Germinal center (tissue), 1 donor: ENCODE measurements at places on chromosomes 12 and 14.

DNA sequence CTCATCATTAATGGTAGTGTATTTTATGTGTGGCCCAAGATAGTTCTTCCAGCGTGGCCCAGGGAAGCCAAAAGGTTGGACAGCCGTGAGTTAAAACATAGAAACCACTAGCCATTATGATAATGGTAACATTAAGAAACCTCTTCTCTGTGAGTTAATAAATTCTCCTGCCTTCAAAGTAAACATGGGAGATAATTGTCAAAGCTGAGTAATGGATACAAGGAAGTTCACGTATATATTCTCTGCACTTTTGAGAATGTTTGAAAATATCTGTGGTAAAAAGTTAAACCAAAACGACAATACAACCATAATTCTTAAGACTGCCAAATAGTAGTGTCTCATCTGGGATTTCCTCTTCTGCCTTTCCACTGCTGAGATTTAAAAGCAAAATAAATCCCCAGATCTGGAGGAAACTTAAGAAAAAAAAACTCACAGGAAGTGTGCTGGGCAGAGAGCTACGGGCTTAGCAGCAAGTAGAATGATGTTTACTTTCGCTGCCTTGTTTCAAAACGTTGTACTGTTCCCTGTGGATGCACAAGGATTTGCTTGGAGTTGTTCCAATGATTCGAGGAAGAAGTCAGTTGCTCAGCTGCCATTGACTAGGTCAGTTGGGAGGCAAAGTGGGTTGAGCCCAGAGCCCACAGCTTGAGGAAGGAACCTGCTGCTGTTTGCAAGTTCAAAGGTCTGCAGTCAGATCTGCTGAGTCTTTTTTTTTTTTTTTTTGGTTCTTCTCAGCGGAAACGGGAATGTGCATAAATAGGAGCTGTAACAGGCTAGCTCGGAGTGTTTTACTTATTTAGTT is 1.7 kb downstream of the TPCN1 start:
- DNase-seq: no peak

DNA sequence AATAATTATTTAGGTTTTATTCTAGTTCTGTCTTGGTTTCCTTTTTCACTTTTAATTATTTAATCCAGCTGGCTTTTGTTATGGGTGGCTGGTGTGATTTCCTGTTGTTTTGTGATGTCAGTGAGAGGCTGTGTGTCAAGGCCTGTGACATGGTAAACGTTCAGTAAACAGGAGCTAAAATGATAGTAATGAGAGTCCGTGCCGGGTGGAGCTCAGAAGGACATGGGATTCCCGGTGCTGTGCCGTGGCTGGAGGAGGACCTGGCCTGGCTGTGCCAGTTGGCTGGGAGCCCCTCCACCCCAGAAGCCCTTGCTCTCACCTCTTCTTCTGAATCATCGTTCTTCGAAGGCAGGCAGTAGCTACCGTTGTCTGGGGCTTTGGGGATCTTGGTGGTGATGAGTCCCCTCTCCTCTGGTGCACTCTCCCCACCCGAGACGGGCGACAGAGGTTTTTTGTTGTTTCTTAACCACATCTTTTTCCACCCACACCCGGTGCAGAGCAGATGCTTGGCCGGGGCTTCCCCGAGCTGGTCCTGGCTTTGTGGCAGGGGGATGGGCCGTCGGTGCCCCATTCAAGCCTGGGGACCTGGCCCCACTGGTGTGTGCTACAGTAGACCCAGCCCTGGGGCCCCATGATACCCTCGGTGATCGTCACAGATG is 29.1 kb downstream of the SH2B3 start:
- peak; percentile 38 for DNase-seq

DNA sequence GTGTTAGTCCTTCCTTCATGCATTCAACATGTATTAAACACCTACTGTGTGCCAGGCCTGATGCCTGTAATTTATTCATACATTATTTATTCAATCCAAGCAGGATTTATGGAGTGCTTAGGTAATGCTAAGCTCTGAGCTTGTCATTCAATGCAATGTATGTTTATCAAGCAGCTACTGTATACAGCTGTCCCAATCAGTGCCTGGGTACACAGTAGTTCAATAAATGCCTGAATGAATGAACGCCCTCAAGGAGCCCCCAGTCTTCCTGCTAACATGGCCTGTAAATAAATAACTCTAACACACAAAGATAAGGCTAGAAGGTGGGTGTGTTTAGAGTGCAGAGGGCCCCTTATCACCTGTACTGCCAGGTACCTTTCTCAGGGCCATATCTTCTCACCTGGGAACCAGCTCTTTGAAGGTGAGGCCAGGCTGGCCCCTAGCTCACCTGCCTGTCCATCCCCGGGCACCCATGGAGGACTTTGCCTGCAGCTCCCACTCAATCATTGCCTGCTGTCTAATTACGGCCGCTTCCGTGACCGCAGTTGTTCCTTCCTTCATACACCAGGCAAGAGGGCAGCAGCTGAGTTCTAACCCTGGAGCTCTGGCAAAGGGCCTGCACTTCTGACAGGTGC is 20.0 kb upstream of the KDM2B start:
- no peak for DNase-seq

DNA sequence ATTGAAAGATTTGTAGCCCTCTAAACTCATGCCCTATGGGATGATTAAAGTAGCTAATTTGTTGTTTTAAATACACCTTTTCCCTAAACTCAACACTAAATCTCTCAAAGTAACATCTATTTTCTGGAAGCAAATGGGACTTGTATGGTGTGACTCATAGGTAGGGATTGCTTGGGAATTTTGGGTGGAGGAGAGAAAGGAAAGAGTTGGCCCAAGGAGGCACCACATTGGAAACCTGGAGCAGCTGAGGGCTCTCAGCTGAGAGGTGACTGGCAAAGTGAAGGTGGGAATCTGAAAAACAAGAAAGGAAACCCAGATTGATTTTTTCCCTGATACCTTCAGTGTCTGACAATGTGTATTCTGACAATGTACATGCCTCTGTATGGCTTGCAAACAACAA is 114.8 kb upstream of the PRICKLE1 start:
- DNase-seq: no peak

DNA sequence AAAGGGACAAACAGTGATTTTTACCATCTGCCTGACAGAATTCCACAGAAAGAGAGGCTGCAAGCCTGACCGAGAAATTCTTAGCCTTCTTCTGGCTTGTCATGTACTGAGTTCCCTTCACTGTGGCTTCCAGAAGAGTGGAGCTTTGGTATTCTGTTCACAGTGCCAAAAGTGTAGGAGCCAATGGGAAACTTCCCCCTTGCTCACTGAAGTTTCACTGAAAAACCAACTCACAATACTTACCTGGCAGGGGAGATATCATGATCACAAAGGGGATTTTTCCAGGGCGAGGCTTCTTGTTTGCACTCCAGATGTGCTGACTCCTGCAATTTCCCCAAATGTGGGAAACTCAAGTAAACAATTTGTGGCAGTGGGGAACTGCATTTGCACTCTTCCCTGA is 31.7 kb upstream of the MMP19 start:
- no peak for DNase-seq

GRCh38 chr14:61203081-61203753 is 77.9 kb downstream of the TMEM30B start:
- DNase-seq: no peak

- no peak for DNase-seq
Observed at GRCh38 chr14:53538316-53538881, 385.3 kb upstream of the DDHD1 start.

GRCh38 chr14:65159281-65160062 is 57.2 kb upstream of the MAX start:
- peak; percentile 60 for DNase-seq

GRCh38 chr14:51999084-51999483 is 9.7 kb downstream of the RTRAF start:
- DNase-seq: no peak

GRCh38 chr14:53147208-53147607 is 5.9 kb downstream of the DDHD1 start:
- DNase-seq: peak; percentile 36

GRCh38 chr12:113161415-113162016 is 12.0 kb downstream of the CFAP73 start:
- peak; percentile 94 for DNase-seq

DNA sequence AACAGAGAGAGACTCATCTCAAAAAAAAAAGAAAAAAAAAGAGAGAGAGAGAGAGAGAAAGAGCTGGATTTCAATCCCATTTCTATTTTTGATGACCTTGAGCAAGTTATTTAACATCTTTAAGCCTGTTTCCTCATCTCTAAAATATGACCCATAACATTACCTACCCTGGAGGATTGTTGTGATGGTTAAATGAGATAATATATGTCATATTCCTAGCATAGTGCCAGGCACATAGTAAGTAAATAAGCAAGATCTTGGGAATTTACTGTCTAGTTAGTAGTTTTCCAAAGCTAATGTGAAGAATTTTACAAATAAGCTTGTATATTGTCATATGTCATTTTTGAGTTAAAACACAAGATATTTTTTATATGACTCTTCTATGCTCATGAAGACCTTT is 236.5 kb downstream of the PHLDA1 start:
- DNase-seq: no peak

DNA sequence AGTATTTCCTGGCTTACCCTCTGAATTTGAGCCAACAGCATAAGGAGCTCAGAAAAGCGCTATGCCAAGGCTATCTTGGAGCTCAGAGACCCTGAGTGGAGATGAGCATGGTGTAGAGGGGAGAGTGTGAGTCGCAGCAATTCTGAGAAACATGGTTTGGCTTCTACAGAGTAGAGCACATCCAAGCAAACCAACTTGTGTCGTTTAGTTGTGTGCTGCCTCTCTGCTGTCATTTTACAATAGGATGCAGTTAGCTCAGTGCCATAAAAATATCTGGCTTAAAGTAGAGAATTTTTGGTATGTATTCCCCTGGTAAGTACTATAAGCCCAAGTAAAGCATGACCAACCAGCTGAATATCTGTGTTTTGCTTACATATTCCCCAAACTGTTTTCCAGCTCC is 249.2 kb downstream of the TRHDE start:
- no peak for DNase-seq

DNA sequence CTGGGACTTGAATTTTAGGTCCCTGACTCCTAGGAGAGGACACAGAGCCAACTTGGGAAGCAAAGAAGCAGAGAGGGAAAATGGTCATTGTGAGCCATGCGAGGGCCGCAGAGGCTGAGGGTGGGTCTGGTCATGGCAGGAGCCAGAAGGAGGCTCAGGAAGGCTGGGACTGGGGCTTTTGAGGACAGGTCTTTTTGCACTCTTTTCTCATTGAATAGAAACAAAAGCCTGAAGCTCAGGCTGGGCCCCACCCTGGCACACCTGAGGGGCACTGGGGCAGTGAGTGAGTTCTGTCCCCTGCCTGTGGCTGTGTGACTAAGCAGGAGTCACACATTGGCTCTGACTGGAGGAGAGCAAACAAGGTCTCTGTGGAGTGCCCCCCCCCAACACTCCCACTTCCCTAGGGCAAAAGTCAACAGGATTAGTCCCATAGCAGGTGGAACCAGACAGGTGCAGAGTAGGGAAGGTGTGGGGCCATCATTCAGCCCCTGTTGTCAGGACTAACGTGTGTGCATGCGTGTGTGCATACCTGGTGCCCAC is 2.8 kb downstream of the KRT7 start:
- DNase-seq: no peak

GRCh38 chr12:93272997-93273396 is 104.7 kb upstream of the NUDT4 start:
- DNase-seq: no peak

- DNase-seq: no peak
Observed at GRCh38 chr12:95303476-95303875, 85.9 kb downstream of the VEZT start.

DNA sequence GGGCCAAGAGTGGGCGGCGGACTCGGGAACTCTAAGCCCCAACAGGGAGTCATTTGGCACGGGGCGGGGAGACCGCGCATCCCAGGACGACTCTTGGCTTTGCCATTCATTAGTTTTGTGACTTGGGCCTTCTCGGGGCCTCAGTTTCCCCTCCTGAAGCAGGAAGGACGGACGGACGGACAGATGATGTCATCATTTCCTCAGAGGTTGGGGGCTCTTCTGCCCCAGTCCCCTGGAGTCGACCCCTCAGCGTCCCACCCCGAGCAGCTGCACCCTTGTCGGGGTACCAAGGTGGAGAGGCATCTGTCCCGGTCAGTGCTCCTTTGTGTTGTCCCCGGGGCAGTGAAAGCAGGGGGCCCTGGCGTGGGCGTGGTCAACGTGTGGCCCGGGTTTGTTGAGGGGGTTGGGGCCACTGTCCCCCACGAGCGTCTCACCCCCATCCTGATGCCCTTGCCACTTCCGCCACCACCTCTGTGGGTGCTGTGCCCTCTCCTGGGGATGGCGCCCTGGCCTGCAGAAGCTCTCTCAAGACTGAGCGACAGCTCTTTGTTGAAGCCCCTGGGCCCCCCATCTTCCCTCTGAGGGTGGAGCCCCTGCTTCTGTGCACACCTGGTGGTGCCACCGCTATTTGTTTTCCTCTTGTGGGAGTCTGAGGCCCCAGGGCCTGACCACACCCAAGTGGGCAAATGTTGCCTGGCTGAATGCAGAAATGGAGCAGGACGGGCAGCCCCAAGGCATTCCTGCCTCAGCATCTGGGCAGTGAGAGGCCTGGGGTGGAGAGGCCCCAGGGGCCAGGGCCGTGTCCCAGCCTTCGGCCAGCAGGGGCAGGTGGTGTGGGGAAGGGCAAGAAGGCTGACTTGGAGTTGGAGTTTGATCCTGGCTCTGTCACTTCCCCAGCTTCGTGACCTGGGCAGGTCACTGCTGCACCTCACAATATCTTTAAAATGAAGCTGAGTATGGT is 896 bp downstream of the HHIPL1 start:
- no peak for DNase-seq
